ENCODE measurements at places on chromosomes 5 and 9.
A peak's percentile ranks its signal among the peaks of the same experiment; 100 is the strongest.

- DNase-seq: no peak
Measured at GRCh38 chr5:173670791-173671120, 54.3 kb upstream of the BOD1 start.

DNA sequence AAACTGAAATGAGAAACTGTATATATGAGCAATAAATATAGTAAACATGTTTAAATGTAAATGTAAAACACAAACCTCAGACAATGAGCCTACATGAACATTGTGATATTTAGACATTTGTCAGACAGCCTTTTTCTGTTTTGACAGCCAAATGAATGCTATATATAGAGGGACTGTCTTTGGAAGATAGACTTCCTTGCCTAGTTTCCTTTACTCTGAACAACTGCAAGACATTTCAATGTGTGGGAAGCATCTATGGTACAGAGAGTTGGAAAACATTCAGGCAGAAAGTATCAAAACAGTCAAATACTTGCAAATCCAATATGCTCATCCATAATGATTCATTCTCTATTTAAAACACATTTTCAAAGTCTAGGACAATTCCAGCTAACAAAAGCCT, 31.7 kb upstream of the TUSC1 start:
- no peak for DNase-seq

DNA sequence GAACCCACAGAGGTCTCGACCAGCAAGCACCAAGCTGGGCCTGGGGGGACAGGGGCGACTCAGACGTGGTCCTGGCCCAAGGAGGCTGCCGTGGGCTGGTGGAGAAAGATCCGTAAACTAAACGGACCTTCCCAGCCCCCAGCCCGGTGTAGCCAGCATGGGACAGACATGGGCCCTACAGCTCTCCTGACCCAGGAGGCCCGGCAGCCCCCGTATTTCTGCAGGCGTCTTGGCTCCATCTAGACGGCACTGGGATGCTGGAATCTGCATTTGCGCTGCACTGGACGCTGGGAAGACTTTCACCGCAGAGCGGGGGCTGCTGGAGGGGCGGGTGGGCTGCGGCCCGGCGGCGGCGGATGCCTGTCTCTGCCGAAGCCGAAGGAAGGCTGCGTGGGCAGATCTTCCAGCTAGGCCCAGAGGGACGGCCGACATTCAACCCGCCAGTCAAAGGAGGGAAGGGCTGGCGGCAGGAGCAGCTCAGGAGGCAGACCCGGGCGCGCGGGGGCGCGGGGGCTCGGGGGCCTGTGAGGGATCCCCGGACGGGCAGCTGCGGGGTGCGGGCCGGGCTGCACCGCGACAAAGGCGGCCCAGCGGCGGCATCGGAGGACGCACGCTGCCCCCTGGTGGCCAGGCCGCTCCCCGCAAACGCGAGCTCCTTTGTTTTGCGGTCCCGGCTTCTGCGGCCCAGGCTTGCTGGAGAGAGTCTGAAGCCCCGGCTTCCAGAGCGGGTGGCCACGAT, 266.2 kb downstream of the NSG2 start:
- DNase-seq: no peak

DNA sequence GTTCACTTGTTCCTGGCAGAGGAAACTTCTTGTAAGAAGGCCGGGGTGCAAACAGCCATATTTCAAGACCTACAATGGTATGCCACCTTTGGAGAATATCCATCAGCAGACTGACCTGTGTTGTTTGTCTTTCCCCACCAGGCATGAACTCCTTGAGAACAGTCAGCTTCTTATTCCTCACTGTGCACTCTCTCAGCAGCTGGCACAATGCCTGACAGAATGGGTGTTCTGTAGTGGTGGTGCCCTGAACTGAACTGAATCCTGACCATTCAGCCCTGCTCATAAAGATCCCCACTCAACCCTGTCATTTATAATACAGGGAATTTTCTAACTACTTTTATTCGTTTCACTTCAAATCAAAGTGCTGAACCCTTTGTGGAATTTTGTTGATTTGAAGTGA, 206.9 kb downstream of the COX7C start:
- DNase-seq: no peak

DNA sequence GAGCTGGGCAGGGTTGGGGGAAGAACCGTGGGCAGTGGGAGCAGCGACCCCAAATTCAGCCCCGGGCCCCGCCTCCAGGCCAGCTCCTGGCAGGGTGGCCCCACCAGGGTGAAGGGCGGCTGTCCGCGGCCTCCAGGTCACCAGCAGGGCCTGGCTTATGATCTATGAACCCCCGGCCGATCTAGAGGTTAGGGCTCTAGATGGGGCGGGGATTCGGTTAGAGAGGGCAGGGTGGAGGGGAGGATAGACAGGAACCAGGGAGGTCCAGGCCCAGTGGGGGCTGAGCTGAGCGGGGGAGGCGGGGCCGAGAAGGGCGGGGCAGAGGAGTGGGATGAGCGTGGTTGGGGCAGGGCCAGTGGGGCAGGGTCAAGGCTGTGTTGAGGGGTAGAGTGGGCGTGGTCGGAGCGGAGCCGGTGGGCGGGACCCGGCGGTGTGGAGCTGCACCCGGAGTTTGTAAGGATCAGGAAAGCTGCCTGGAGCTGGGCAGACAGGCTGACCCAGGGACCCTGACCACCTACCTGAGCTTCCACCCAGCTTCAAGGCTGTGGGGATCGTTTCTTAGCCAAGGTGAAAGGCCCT, 29.3 kb upstream of the OBP2B start:
- DNase-seq: no peak

DNA sequence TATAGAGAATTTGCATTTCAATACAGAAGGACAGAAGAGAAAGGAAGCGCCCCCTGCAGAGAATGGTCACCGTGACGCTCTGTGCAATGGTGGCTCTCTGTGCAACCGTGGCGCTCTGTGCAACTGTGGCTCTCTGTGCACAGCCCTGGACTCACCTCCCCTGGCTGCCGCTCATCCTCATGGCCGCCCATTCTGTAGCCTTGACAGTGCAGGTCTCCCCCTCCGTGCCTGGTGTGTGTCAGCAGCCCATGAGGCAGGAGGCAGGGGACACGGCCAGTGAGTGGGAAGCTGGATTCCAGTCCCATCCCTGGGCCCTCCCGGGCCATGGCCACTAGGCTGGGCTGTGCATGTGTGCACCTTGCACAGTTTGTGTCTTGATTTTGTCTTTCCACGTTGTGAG, 12.0 kb downstream of the EXOC3 start:
- no peak for DNase-seq

DNA sequence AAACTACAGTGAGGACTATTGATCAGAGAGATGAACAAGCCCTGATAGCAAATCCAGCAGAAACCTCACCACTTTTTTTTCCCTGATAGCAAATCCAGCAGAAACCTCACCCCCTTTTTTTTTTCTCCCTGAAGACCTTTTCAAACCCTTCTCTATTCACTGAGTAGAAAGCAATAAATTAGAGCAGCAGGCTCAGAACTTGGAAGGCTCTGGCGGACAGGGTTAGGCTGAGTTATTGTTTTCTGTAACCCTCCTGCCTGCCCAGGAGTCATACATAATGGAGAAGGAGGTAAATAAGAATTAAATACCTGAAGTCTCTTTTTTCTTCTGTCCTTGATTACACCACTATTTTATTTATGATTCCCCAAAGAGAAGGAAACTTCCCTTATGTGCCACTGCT, 136.3 kb upstream of the SNX2 start:
- DNase-seq: no peak

DNA sequence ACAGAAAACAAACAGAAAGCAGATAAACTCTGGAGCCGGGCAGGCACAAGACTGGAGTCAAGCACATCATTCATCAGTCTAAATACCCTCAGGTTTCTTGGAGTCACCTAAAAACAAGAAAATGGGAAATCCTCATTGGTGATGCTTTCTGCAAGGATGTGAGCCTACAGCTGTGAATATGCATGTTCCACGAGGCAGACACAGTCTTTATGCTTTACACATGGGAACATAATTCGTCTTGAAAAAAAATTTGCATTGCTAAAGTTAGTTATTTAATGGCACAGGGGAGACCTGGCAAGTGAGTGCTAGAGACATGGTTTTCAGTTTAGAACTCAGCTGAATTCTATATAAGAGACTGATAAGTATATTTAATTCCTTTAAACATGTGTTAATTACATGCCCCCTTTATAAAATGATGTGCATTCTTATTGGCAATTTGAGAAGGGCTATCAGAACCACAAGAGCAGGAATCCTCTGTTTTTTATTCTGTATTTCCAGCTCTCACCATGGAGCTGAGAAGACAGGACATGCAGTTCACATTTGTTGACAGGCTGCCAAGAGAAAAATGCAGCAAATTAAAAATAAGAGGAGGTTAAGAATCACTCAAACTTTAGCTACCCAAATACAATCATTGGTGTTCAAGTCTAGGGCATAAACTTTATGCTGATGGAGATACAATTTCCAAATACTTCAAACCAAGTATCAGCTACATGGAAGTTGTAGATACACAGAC, 438.0 kb upstream of the MPDZ start:
- DNase-seq: no peak

DNA sequence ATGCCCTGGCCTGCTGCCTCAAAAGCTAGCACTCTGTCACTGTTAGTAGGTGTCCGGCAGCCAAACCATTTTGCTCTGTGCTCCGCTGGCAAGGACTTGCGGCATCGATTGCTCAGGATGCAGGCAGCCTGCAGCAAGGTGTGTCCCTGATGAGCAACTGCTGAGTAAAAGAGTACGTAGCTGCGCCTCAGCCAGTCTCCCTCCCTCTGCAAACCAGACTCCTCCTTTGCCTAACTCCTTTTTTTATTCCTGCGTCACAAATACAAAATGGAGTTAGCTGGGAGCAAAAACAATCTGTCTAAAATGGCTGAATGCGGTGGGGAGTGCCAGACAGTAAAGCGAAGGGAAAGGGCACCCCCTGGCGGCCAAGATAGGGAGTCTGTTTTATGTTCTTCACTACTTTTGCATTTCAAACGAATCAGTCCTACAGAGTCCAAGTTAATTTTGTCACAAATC, 61.1 kb downstream of the DIAPH1 start:
- DNase-seq: peak; percentile 94

DNA sequence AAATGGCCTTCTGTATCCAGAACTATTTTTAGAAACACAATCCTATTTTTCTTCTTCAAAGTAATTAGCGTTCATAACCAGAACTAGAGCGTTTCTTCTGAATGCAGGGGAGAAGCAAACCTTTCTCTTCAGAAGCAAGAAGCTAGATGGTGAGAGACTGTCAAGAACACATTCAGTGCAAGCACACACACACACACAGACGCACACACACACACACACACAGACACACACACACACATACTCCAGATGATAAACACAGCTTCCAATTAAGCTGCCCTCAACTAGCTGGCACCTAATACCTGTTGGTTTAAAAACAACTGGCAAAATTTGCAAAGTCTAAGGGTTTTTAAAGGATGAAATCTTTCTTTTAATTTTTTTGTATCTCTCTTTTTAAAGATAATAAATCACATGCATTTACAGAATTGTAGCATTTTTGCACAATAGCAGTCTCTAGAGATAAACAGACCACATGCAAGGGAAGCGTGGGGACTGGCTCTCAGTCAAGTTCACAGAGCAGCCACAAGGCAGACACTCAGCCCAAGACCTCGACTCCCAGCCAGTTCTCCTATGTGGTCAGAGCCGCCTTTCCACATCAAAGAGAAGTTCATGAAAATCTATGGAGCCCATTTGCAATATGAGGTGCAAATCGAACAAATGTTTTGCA, 138.5 kb downstream of the TTLL11 start:
- DNase-seq: no peak

DNA sequence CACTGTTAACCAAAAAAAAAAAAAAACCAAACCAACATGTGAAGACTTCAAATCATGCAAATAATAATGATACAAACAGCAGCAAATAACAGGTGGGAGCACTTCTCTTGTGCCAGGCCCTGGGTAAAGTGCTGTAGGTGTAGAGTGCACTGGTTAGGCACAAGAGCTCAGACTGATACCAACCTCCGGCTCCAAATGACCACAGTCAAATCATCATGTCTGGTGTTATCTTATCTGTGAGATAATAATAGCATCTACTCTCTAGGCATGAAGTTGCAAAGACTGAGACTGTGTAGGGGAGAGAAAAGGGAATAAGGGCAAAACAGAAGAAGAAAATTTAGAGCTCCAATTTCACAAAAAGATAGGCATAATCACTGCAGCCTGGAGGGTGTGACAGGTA, 159.5 kb downstream of the ARL15 start:
- no peak for DNase-seq

- DNase-seq: no peak
Measured at GRCh38 chr5:125715216-125715615, 708.0 kb upstream of the GRAMD2B start.

GRCh38 chr9:132901858-132902831, 23.4 kb downstream of the SPACA9 start:
- DNase-seq: peak; percentile 19

DNA sequence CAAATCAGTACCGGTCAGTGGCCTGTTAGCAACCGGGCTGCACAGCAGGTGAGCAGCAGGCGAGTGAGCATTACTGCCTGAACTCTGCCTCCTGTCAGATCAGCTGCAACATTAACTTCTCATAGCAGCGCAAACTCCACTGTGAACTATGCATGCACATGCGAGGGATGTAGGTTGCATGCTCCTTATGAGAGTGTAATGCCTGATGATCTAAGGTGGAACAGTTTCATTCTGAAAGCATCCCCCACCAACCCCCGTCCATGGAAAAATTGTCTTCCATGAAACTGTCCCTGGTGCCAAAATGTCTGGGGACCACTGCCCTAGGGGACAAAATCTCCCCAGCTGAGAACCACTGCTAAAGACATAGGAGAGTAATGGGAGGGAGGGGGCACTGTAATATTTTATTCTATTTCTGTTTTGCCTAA, 51.1 kb downstream of the P4HA2 start:
- no peak for DNase-seq

DNA sequence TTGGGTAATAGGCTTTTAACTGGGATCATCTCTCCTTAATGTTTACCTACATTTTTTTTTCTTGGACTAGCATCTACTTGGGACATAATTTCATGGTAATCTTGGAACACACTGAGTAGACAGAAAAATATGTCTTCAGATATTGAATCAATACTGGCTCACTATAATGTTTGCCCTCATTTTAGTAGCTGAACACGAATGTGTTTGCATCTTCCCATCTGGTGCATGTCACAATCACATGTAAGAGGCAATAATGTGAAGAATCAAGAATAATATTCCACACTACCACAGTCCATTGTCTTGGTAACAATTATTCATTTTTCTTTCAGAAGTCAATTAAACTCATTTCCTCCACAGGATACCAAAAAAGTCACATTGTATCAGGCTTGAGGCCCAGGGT, 382.7 kb upstream of the CDH10 start:
- no peak for DNase-seq

- DNase-seq: no peak
Measured at GRCh38 chr5:40499518-40500273, 180.0 kb upstream of the PTGER4 start.

- no peak for DNase-seq
Measured at GRCh38 chr9:101317735-101318134, 67.1 kb downstream of the BAAT start.

GRCh38 chr9:108193026-108193710, 662.6 kb downstream of the ACTL7B start:
- no peak for DNase-seq

- DNase-seq: no peak
Measured at GRCh38 chr5:57880216-57880615, 397.6 kb upstream of the ACTBL2 start.

DNA sequence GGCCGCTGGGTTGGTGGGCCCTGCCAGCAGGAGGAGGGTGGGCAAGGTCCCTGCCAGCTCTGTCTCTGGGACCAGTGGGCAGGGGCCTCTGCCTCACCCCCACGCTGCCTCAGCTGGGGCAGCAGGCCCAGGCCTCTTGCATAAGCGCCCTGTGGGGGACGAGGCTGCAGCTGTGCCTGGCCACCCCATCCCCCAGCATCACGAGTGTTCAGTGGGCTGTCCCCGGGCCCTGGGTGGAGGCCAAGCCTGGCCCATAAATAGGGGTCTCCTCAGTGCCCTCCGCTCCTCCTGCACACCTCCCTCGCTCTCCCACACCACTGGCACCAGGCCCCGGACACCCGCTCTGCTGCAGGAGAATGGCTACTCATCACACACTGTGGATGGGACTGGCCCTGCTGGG, at the start of gene PTGDS:
TSS of gene PTGDS (plus strand) at position 282 of the 400 bp plus-strand sequence. CDS start at position 357, 75 bp downstream.
- no peak for DNase-seq
